ENCODE measurements at places on chromosomes 13 and 19. TPM values are rescaled to one million over a fixed set of nuclear protein-coding genes. Genes with fewer than 3 reads are reported as not detected.
A peak's percentile ranks its signal among the peaks of the same experiment; 100 is the strongest.

- peak; percentile 29 for DNase-seq
Measured at GRCh38 chr13:70394031-70394548, 285.8 kb upstream of the KLHL1 start.

Gene POMP
- 95.9 TPM for total RNA-seq

DNA sequence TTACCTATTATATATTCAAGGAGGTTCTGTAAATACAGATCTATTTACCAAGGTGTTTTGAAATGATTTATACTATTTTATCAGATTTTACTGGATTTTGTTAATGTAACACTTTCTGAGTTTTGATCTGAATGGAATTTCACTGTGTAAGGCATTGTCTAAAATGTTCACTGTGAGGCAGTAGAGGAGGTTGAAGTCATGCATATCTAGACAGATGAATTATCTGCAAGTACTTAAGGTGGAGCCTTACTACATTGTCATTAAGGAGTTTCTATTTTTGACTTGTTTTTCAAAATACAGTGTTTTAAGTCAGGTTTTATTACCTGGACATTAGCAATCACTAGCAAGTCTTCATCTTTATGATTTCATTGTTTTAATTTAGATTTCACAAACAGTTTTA lies 62.1 kb downstream of the TM9SF2 start:
- DNase-seq, result no peak

DNA sequence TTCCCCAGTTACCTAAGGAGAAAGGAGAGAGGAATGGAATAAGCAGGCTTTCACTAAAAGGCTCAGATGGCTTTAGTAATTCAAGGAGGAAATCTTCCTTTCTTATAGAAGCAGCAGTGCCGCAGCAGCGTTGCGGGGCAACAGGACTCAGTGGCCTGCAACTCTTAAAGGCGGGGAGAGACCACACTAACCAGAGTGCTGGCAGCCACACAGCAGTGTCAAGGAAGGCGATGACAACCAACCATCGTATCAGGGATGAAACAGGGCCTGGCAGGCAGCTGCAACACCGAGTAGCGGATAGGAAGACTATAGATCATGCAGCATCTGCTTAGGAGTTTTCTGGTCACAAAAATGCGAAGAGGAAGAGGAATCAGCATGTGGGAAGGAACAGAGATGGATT lies 106.0 kb downstream of the ERCC5 start:
- DNase-seq, result no peak

GRCh38 chr13:26563713-26564112 lies 6.2 kb downstream of the WASF3 start:
- no peak for DNase-seq

Gene CHST8
- total RNA-seq, result 23.8 TPM

GRCh38 chr13:95676105-95676761 lies 706 bp upstream of the DNAJC3 start:
- peak; percentile 77 for DNase-seq

Gene NLRP7
- 1.8 TPM for total RNA-seq

Gene AZU1
- total RNA-seq, result 1.4 TPM

- no peak for DNase-seq
Measured at GRCh38 chr19:55041627-55042343, 3.7 kb upstream of the GP6 start.

Gene MAP4K1
- 11.8 TPM for total RNA-seq

Gene TPGS1
- total RNA-seq, result 29.0 TPM

- DNase-seq, result peak; percentile 80
Measured at GRCh38 chr13:60617991-60618733, 221.1 kb downstream of the TDRD3 start.

DNA sequence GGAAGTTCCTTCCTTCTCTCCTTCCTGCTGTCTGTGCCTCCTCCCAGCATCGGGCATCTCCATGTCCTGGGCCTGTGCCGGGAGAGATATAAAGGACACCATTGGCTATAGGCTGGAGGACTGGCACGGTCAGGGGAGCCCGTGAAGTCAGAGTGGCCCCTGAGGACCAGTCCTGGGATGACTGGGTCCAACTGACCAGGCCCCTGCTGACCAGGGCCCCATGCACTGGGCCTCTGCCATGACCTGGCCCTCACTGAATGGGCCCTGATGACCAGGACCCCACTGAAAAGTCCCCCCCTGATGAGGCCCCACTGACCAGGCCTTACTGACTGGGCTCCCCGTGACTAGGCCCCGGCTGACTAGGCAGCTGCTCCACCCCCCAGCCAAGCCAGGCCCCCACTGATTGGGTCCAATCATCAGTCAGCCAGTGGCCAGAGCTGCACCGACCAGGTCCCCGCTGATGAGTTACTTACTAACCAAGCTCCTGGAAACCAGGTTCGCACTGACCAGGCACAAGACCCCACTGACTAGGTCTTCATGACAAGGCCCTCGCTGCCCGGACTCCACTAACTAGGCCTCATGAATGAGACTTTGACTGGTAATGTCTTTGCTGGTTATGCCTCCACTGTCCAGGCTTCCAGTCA lies 20.0 kb upstream of the ZNF14 start:
- DNase-seq, result no peak

GRCh38 chr13:58476206-58476918 lies 844.8 kb downstream of the PCDH17 start:
- DNase-seq, result peak; percentile 32

Gene ZNF433
- total RNA-seq, result 2.0 TPM

- DNase-seq, result no peak
Measured at GRCh38 chr13:109945206-109945960, 159.0 kb upstream of the IRS2 start.

Measured in GM23338 (cell line).